ENCODE measurements at places on chromosomes 6 and 20.

- DNase-seq = peak; percentile 91
Observed at GRCh38 chr20:63641792-63642523, 11.3 kb downstream of the STMN3 start.

- no peak for DNase-seq
Observed at GRCh38 chr20:36402708-36403107, 96.6 kb downstream of the DLGAP4 start.

GRCh38 chr6:106122938-106123656 lies 37.0 kb downstream of the PRDM1 start:
- no peak for DNase-seq

DNA sequence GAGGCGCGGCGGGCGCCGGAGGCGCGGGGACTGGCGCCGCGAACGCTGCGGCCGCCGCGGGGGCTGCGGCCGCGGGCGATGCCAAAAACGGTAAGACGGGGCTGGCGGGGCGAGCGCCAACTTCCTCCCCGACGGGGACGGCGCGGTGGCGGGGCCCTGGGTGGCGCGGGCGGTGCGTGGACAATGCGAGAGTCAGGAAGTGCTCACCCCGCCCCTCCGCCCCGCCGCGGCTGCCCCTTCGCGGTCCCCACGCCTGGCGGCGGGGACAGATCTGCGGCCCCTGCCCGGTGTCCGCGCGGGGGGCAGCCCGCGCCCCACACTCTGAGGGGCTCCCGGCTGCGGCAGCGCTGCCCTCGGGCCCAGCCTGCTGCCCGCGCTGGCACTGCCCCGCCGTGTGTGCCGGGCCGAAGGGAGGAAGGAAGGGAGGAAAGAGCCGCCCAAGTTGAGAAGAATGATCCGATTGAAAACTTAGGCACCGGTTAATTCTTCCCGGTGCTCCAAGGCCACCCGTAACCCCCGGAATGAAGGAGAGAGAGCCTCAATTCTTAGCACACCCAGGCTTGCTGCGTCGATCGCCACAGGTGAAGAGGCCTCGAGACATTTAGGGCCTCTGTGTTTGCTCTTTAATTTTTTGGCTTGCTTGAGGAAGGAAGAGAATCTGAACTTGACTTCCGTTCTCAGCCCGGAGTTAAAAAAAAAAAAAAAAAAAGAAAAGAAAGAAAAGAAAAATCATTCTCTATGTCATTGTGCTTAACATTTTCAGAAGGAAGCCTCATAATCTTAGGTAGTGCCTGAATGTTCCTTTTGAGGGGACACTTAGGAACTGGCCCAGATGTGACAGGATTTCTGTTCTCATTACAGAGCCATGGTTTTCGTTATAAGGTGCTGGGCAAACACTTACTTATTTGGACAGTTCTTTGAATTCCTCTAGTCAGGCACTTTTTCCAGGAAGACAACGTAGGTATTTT lies 982 bp downstream of the HECA start:
- DNase-seq = no peak
